ENCODE measurements at places on chromosomes 5 and 9.

DNA sequence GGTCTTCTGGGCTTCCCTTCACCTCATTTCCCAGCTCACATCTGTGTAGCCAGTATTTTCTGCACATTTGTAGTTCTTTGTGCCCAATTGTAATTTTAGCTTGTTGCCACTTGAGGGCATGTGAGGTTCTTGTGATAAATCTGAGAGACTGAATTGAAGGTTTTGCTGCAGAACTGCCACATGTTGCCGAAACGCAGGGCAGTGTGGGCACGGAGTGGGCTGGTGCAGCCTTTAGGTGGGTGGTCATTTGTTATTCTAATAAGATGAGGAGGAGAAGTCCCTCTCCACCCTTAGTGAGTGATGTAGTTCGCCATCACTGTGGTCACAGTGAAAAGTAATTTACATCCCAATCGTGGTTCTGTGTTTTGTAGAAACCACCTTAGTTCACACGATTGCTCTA, 21.2 kb downstream of the OTULIN start:
- peak; percentile 44 for DNase-seq

GRCh38 chr5:16505140-16505891, 39.7 kb upstream of the ZNF622 start:
- no peak for DNase-seq

- DNase-seq: no peak
Observed at GRCh38 chr5:119345861-119346260, 10.0 kb upstream of the TNFAIP8 start.

- no peak for DNase-seq
Observed at GRCh38 chr5:139903795-139904565, 108.4 kb downstream of the PSD2 start.

DNA sequence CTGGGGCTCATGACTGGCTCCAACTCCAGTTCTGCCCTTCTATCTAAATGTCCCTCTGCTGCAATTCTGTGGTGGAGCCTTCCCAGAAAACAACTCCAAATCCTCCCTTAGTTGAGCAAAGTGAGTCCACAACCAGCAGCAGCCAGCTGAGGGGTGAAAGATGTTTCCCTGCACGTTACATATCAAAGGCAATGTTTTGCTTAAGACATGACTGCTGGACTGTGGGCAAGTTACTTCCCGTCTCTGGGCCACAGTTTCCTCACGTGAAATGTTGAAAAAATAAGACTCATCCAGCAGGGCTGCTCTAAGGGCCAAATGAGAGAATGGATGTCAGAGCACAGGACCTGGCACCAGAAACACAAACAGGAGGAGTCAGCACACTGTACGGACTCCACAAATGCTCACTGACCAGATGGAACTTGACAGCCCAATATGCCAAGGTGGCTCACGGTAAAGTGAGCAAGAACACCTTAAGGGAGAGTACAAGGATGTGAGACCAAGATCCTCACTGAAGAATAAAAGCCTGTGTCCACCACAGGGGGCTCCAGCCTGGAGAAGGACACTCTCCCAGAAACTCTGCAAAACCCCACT, 138.4 kb upstream of the ABCA1 start:
- DNase-seq: peak; percentile 94
